Activated CD4-positive, CD25-positive, alpha-beta regulatory T cell treated with anti-CD3 and anti-CD28 coated beads, Interleukin-2, amount 50 U/mL, for 16 hours (primary cell): ENCODE measurements at places on chromosomes 1 and 21.

DNA sequence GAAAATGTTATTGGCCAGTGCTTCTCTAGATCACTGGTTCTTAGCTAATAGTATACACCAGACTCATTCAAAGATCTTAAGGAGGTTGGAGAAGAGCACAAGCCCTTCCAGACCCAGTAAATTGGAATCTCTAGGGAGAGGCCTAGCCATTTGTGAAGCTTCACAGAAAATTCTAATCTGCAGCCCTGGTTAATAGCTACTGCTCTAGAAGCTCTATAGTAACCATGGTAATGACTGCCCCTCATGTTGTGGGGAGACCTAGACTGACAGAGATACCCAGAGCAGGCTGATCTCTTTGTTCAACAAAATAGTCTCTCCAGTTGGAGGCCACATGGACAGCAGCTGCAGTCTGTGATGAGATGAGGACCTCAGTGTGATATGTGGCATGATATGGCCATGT, 31.7 kb downstream of the ARID1A start:
- no peak for DNase-seq

DNA sequence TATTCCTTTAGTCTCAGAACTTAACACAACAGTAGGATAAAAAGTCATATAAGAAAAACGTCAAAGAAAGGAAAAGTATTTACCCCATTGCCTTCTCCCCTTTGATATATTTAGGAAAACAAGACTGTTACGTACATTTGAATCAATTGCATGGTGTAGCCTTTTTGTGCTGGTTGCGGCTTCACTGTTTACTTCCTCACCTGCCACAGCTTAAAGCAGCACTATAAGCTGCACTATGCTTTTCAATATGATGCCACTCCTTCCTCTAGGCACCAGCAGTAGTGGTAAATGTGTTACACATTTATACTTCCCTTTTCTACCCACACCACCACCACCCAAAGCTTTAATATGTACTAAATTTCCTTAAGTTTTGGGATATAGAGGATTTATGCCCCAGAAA, 111.1 kb downstream of the ATP1B1 start:
- DNase-seq = no peak

GRCh38 chr1:24900985-24901781, 28.9 kb downstream of the RUNX3 start:
- DNase-seq = no peak

- DNase-seq = no peak
Observed at GRCh38 chr1:230248889-230249270, 177.3 kb downstream of the PGBD5 start.

DNA sequence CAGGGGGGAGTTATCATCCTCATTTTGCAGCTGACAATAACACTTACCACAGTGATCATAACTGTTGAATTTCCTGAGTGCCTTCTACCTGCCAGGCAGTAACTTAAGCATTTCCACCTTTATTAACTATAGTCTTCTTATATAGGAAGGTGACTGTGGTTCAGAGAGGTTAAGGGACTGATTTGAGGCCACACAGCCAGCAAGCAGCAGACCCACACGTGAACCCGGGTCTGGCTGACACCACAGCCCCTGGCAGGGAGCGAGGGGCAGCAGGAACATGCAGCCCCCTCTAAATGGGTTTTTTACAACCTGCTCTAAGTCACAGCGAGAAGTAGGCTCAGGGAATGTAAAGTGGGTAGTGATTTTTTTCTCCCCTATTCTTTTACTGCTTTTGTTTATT, 248.2 kb downstream of the KAZN start:
- DNase-seq = no peak

DNA sequence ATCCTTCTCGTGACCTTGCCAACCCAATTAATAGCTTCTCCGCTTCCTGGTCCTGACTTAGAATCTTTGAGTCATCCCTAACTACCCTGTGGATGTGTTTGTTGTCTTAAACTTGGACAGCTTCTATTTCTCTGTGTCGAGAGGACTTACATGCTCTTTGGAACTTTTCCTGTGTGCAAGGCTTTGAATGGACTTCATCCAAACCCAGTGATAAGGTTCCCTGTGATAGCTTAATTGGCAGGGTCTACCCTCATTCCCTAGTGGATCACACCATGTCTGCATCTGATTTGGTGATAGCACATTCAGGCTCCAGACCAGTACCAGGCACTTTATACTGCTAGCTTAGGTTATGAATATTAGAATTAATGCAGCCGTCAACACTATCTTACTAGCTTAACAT, 378.2 kb upstream of the KAZN start:
- DNase-seq = no peak

GRCh38 chr1:3126756-3127678, 58.0 kb downstream of the PRDM16 start:
- DNase-seq = no peak

- no peak for DNase-seq
Observed at GRCh38 chr21:14452031-14452726, 69.2 kb upstream of the HSPA13 start.

DNA sequence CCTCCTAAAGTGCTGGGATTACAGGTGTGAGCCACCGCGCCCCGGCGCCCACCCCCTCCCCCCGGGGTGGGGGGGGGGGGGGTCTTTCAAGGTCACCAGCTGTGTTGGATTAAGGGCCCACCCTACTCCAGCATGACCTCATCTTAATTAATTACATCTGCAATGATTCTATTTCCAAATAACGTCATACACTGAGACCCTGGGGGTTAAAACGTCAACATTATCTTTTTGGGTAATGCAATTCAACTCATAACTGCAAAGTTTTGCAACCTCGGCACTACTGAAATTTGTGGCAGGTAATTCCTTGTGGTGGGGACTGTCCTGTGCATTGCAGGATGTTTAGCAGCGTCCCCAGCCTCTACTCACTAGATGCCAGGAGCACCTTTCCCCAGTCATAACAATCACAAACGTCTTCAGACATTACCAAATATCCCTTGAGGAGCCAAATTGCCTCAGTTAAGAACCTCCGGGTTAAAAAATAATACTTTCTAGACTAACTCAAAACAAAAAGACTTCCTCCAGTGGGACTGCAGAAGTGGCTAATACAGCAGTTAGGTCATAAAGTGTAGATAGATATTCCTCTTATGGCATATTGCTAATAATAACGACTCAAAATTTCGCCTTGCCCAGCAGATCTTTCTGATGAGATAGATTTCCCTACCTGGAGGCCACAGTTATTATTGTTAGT, 233.0 kb upstream of the KAZN start:
- no peak for DNase-seq

- DNase-seq = no peak
Observed at GRCh38 chr1:183952101-183952500, 85.4 kb downstream of the COLGALT2 start.

- DNase-seq = peak; percentile 98
Observed at GRCh38 chr1:27725374-27726172, at the start of gene FAM76A. TSS of gene FAM76A (plus strand) at chr1:27725961. CDS start at chr1:27726081, 120 bp downstream.

- DNase-seq = no peak
Observed at GRCh38 chr1:173243300-173243699, 36.2 kb upstream of the TNFSF4 start.

DNA sequence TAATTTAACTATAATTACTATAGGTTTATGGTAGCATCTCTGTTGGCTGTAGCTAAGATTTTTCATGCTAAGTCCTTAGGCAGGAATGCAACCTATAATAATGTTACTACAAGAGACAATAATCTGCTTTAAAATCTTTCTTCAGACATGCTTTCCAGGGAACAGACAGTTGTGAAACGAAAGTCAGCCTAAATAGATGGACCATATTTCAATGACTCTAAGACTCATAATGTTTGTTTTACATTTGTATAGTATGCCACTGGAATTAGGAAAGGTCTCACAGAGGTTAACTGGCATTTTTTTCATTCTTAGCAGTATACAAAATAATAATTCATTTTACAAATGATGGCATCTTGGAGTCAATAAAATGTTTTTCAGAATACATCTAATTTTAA, 8.1 kb downstream of the RERE start:
- no peak for DNase-seq

DNA sequence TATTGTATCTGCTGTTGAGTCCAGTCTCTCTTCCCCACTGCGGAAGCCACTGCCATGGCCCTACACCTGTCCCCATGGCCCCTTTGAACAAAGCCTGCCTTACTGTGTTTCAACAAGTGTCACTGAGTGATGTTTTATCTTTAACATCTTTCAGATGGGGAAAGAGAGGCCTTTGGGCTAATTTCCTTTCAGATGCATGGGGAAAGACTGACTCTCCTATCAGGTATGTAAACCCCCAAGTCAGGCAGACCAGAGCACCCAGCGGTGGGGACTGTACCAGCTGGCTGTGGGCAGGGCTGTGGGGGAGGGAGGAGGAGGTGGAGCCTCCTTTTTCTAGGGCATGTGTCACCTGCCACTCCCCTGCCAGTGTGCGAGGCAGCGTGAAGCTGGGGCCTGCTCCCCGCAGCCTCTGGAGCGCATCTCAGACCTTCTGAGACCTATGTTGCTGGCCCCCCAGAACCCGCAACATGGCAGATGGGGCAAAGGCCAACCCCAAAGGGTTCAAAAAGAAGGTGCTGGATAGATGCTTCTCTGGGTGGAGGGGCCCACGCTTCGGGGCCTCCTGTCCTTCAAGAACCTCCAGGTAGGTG, at the start of gene PLA2G2F:
PLA2G2F (plus strand) TSS at position 363 of the 590 bp plus-strand sequence; CDS start at position 468, 105 bp downstream.
- no peak for DNase-seq

DNA sequence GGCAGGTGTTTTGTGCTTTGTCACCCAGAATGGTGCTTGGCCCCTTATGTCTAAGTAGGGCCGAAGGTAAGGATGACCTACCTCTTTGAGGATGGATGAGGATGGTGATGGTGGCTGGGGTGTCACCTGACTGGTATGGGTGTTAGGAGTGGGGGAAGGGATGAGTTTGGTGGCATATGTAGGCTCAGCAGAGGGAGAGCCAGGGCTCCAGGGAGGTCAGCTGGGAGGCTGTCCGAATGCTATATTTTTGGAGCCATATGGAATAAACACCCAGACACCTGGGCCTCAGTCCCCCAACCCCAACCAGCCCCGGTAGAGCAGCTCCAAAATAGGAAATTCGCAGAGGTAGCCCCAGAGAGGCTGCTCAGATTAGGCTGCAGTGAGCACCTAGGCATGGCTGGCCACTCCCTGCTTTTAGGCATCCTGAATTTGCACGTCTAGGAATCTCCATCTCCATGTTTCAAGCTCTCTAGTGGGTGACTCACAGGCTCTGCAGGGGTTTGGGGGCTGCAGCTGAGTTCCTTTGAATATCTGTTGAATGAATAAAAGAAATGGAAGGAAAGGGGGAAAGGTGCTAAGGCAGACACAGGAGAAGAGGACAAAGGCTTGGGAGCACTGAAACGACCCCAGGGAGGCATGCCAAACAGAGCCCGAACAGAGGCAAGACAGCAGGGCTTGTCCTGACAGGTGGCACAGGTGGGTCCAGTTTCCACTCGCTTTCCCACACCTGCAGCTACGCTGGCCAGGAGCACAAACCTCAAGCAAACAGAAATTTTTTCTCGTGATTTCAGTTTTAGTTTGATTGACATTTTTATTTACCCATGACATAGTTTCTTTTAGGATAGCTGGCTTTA, 135.3 kb upstream of the EDN2 start:
- no peak for DNase-seq

DNA sequence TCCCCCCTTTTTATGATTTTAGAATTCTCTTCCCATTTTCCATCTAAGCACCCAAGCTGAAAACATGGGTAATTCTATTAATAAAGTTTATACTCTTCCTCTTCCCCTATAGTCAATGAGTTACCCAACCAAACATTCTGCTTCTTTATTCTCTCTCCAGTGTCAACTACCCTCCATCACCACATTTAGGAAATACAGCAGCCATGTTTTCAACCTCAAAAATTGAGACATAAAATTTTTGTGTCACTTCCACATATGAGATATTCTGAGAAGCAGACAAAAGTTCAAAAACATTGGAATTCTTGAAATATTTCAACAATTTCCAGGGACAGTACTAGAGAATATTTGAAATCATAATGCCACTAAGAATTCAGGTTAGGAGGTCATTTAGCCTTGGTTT, 64.8 kb upstream of the ATP1A1 start:
- no peak for DNase-seq

DNA sequence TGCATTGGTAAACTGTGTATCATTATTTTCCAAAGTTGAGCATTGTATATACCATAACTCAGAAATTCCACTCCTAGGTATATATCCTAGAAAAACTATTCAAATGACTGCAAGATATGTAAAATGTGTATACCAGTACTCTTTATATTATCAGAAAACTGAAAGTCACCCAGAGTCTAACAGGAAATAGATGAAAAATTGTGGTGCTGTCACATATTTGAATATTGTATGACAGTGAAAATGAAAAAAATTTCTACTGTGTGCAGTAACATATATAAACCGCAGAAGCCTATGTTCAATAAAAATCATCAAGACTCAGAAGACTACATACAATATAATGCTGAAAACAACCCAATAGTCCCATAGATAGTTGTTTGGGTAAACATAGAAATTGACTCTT, 74.4 kb upstream of the LYPLAL1 start:
- no peak for DNase-seq

DNA sequence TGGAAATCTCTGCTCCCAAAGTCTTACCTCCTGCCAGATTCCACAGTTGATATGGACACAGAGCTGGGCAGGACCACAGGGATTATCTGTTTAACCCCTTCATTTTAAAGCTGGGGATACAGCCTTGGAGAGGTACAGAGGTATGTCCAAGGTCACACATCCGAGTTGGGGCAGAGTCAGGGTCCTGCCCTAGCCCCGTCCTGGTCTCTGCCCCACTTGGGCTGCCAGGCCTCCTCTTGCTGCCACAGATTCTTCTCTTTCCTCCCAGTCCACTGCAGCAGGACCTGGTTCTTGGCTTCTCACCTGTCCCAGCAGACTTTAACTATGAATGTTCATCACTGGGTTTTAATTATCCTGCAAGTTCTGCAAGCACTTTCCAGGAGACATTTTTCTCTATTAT, 258.3 kb downstream of the MATN1 start:
- no peak for DNase-seq

DNA sequence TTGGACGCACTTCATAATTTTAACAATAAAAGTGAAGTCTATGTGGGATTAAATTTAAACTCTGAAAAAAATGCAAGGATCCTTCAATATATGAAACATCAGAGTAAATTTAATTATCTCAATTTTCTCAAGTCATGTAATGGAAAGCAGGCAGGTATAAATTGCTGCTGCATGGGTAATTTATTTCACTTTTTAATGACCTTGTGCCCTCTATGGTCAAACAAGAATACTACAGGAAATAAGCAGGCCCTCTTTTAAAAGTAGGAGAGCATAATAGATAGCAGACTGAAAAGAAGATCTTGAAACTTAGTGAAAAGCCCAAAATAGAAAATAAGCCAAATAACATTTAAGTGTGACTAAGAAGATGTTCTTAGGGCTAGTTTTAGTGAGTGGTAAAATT, 22.9 kb downstream of the BCAS2 start:
- DNase-seq = no peak

DNA sequence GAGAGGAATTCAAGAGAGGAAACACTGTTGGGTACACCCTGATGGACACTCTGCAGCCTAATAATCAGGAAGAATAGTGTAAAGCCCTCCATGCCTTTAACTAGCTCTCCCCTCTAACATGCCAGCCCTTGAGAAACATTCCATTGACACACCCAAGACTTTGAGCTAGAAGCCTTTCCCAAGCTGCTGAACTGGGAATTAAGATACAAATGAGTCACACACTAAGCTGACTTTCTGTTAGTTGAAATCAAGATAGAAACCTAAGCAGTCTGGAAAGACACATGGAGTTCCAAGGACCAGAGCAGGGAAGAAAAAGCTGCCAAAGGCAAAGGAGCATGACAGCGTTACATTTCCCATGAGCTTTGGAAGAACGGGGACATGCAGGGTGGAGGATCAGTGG, 380.8 kb downstream of the NPHP4 start:
- DNase-seq = no peak

- DNase-seq = no peak
Observed at GRCh38 chr1:89743788-89744187, 77.0 kb upstream of the LRRC8D start.

- DNase-seq = no peak
Observed at GRCh38 chr1:232614811-232615210, 15.1 kb downstream of the SIPA1L2 start.

- no peak for DNase-seq
Observed at GRCh38 chr1:174761335-174761734, 238.4 kb upstream of the CACYBP start.
